ENCODE measurements at places on chromosomes 3 and 15.
A peak's percentile ranks its signal among the peaks of the same experiment; 100 is the strongest.

GRCh38 chr15:90868261-90868689 lies at the start of gene FURIN:
FURIN (plus strand) TSS chr15:90868588; CDS start chr15:90875741, 7,153 bp downstream.
- peak; percentile 70 for DNase-seq

- DNase-seq = no peak
Observed at GRCh38 chr3:66582721-66583423, 82.0 kb upstream of the LRIG1 start.

- DNase-seq = no peak
Observed at GRCh38 chr15:95298729-95299128, 1031.8 kb upstream of the NR2F2 start.

DNA sequence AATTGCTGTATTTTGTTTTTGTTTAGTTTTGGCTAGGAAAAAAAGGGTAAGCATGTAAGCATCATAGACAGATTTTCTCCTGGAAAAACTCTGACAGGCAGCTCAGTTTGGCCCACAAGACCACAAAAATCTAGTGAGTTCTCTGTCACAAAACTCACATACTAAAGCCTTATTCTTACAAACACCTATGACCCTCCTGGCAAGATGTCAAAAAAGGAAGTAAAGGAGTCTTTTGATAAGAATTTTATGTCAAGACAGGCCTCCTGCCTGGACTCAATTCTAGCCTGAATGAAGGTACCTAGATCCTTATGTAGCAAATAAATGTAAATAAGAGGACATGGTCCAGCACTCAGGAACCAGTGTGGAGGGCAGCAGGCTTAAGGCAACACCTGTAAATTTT lies 668.3 kb upstream of the ZNF385D start:
- no peak for DNase-seq

- peak; percentile 91 for DNase-seq
Observed at GRCh38 chr3:25603703-25604102, 61.0 kb downstream of the TOP2B start.

GRCh38 chr3:64152086-64152485 lies 73.2 kb downstream of the PRICKLE2 start:
- no peak for DNase-seq

GRCh38 chr3:118480101-118480860 lies 554.4 kb downstream of the IGSF11 start:
- DNase-seq = no peak

DNA sequence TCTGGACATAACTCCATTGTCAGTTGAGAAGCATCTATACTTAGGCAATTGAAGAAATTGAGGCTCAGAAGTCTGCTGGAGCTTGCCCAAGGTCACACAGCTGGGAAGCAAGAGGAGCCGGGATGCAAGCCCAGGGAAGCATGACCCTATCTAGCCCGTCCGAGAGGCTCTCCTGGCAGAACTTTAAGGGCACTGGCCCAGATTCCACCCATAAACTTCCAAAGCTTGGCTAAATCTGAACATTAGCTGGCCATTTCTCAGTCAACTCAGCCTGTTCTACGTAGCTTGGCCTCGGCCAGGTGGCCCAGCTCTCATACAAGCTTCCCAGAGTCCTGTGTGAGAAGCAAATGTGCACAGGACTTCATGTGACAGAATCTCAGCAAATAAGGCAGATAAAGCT lies 75.8 kb downstream of the LRIG1 start:
- DNase-seq = no peak

DNA sequence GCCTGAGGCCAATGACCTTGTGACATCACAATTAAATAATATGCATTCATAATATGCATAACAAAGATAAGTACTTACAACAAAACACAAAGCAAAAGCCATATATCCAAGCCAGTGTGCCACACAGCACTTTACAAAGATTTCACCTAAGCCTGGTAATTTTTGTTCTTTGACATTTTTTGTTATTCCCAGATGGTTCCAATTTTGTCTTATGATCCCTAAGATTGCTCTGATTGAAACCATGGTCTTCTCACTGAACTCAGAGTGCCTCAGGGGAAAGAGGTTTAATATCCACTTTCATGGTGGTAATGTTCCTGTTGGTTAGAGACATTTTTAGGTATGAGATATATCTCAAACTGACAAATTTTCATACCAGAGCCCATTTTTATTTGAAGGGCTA lies 29.1 kb downstream of the RETNLB start:
- no peak for DNase-seq

DNA sequence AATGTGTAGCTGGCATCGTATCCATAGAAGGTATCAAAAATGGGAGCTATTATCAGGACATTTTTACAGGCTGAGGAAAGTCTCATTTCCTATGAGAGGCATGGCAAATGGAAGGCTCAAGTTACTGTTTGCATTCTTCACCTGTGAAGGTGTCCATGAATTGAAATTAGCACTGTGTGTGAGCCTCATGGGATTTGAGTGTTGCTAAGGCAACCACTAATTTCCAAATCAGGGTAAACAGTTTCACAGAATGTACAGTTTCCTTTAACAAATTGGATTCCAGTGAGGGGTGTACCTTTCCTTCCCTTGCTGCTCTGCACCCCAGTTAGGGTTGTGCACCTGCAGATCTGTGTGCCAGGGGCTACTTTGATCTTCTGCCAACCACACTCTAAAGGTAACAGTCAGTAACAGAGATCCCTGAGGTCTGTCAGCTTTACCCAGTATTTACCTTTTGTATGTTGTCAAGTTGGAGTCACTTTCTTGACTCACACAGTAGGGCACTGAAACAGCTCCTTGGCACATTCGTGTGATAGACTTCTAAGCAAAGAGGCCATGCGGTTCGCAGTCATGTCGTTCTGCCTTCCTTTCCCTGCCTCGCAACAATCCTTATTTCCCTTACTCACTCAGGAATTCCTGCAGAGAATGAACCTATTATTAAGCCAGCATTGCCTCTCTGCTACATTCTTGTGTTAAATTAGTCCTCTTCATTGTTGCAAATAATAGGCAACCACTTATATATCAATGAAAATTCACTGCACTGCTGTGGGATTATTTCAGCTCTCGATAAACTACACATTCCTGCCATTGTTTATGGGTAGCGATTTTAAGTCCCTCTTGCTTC lies 129.8 kb upstream of the GBE1 start:
- no peak for DNase-seq

GRCh38 chr3:9229325-9229724 lies 20.1 kb downstream of the SRGAP3 start:
- DNase-seq = no peak

GRCh38 chr3:125200731-125201139 lies 11.8 kb downstream of the SLC12A8 start:
- DNase-seq = no peak

DNA sequence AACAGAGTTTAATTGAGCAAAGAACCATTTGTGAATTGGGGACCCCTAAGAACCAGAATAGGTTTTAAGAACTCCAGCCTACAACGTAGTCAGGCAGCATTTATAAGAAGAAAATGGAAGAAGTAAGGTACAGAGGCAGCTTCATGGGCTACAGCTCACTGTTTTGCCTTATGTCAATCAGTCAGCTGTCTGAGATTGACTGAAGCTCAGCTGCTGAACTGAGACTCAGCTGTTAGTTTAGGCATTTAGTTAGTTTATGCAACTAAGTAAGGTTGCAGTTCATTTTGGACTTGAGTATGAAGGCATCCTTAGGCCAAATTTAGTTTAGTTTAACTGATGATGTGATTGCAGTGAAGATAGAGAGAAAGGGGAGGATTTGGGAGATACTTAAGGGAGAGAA lies 34.1 kb upstream of the RASA2 start:
- DNase-seq = no peak

DNA sequence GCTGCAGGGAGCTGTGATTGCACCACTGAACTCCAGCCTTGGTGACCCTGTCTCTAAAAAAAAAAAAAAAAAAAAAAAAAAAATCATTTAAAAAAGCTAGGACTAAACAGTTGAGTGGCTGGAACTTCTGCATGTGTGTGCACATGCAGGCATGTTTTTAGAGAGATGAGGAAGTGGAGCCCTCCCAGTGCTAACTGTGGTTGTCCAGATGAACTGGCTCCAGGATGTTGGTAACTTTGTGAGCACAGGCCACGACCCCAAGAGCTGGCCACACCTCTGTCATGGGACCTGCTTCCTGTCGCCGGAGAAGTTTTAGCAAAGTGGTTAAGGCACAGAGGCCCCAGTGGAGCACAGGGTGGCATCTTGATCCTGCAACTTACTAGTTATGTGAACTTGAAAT lies 27.0 kb downstream of the CHCHD6 start:
- peak; percentile 84 for DNase-seq

DNA sequence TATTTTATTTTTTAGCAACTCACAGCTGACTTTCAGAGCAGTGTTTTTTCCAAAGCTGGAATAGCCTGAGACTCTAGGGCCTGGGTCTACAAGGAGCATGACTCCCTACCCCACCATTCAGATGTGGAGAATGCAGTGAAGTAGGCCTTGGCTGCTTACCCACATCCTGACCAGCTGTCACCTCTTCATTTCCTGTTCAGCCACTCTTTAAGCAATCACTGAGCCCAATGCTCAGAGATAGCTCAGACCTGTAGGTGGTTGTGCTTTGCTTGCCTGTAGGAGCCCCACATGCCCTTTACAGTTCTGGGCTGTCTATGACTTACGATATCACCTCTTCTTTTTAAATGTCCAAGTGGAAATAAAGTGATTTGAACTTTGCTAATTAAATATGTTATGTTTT lies 148.1 kb downstream of the NEK11 start:
- no peak for DNase-seq

- no peak for DNase-seq
Observed at GRCh38 chr15:94029495-94029894, 201.9 kb upstream of the MCTP2 start.

- DNase-seq = no peak
Observed at GRCh38 chr3:189908646-189909045, 212.1 kb downstream of the P3H2 start.

DNA sequence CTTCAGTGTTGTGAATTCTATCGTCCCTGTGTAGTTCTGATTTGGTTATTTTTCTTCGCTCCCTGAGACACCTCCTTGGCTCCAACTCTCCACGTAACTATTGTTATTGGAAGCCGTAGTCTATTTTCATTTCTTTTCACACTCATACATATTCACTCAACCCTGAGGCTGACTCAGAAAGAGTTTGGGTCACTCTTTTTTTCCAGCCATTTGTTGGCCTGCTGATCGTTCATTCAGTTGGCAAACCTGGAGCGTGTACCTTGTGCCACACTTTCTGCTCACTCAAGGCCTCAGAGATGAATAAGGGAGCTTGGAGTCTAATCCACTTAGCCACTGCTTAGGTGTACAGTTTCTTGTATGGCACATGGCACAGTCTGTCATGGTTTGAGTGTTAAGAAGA lies 22.4 kb downstream of the GYG1 start:
- DNase-seq = no peak

DNA sequence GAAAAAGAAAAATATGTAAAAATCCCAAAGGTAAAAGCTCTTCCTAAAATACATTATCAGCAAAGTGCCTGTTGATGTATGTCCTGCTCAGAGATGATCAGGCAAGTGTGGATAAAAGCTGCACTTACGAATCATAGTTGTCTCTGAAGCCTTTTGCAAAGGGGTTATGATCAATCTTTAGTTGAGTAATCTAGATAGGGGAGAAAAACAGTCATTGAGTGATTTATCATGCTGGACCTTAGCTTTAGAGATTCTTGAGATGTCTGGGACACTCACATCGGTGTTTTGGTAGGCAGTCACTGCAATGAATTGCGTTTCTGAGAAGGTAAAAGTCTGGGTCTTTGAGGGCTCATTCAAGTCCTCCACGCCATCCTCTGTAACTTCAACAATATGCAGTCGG lies 3.7 kb downstream of the EOMES start:
- DNase-seq = no peak

GRCh38 chr3:107446706-107447105 lies 69.5 kb downstream of the CCDC54 start:
- DNase-seq = no peak

GRCh38 chr3:122928396-122929187 lies 99.0 kb downstream of the SEMA5B start:
- no peak for DNase-seq

DNA sequence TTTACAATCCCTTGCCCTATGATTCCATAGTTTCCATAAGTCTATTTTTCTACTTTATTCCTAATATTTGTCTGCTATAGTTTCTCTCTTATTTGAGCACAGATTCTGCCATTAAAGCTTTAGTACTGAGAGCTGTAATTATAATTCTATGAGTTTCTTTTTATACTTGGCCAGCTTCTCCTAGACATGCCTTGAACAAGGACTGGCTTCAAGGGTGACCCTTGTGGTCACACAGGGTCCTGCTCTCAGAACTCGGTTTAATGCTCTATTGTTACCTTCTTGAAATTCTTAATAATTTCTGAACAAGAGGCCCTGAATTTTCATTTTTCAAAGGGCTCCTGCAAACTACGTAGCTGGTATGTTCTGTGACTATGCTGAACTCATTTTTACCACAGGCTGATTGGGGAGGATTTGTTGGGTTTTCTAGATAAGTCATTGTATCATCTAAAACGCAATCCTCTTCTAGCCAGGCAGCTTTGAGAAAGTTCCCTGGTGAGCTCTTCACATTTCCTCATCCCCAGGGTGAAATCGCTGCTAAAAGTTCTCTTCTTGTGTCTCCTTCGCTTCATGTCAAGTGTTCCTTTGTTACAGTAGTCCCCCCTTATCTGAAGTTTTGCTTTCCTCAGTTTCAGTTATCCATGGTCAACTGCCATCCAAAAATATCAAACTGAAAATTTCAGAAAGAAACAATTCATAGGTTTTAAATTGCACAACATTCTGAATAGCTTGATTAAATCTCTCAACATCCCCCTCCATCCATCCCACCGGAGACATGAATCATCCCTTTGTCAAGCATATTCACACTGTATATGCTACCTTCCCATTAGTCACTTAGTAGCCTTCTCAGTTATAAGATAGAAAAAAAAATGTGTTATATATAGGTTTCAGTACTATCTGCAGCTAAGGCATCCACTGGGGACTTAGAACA lies 12.6 kb upstream of the PLCL2 start:
- peak; percentile 17 for DNase-seq

DNA sequence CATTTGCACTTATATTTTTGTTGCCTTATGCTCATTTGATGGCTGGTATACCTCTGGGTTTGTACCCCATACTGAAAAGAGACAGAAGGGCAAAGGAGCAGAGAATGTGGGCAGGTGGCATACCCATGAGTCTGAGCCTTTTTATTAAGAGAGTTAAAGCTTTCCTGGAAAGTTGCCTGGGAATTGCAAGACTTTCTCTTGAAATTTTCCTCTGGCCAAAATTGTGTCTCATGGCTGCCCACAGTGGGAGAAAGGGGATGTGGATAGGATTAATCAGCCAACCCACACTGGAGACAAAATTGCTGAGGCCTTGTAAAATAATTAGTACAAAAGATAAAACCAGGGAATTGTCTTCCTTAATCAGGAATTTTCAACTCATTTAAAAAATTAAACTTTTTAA lies 8.2 kb upstream of the NMD3 start:
- peak; percentile 14 for DNase-seq

All from inflammatory macrophage (primary cell).